ELR (cell line): ENCODE measurements at places on chromosomes 7 and 10.

DNA sequence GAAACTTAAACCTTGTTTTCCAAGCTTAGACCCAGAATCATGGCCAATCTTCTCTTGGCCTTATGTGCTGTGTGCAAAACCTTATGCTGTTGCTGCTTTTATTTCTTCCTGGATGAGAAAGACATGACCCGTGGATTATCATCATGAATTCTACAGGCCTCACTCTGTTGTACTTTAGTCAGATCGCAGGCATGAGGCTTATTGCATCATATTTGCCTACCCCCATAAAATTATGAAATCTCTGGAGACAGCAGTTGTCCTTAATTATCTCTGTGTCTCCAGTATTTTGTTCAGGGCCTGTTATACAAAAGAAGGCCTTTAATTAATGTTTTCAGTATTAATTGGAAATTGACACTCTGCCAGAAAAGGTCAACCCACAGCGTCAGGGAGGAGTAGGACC lies 71.6 kb downstream of the PLCE1 start:
- DNase-seq = no peak

DNA sequence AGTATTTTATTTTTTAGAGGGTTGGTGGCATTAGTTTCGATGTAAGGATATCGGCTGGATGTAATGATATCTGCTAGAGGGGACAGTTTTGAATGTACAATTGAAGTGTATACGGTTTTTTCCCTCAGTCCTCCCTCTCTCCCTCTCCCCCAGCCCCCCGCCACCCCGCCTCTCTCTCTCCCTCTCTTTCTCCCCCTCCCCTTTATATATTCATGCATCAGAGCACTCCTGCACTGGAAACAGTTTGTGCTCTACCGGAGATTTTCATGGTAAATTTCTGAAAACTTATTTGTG lies 1.6 kb downstream of the GLCCI1 start:
- DNase-seq = no peak

- no peak for DNase-seq
These were observed 10.9 kb downstream of the SPOCK2 start for GRCh38 chr10:72077275-72077990.

- DNase-seq = peak; percentile 68
These were observed 19.6 kb downstream of the ARL4A start for GRCh38 chr7:12706900-12707536.

- DNase-seq = peak; percentile 44
These were observed 76.1 kb upstream of the ANK3 start for GRCh38 chr10:60465801-60466200.

DNA sequence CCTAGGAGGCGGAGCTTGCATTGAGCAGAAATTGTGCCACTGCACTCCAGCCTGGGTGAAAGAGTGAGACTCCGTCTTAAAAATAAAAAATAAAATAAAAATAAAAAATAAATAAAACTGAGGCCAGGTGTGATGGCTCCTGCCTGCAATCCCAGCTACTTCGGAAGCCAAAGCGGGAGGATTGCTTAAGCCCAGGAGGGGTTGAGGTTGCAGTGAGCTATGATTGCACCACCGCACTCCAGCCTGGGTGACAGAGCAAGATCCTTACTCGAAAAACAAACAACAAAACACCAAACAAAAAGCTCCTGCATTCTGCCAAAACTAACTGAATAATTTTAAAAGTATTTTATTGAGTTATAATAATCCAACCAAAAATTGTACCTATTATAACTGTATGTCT lies 36.2 kb downstream of the AGAP4 start:
- no peak for DNase-seq

DNA sequence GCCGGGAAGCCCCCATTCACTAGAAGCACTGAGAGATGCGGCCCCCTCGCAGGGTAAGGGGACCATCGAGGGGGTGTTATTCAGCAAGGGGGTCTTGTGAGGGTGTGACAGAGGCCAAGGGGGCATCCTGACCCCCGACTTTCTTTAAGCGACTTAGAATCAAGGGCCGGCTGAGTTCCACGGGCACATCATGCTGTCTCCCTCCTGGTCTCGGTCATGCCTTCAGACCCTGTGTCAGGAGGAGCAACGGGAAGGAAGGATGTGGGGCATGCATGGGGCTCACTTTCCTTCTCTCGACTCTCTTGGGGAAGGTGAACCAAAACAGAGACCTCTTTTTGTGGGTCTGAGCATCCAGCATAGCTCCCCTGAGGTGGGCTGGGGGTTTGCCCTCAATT lies 2.5 kb downstream of the ACSL5 start:
- no peak for DNase-seq
